ENCODE measurements at places on chromosomes 3 and 15.

- no peak for DNase-seq
Observed at GRCh38 chr3:46296826-46297225, 54.6 kb downstream of the CCR3 start.

GRCh38 chr3:172908771-172909270 lies 158.3 kb downstream of the ECT2 start:
- DNase-seq = no peak

DNA sequence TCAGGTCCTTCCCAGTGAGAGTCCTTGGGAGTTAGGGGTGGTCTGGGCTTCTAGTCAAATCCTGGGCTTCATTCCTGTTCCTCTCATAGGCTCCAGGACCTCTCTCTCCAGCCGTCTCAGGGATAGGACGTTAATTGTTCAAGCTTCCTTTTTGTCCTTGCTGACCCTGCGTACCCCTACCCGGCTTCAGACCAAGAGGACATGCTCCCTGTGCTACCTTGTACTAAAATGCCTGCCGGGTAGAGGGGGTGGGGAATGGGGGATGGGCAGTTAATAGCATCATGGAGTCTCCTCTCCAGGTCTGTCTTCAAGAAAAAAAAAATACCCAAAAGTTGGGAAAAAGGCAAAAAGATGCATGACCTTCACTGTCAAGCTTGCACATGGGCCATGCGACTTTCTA lies 36.5 kb upstream of the GALNT15 start:
- DNase-seq = no peak

GRCh38 chr15:74642734-74643664 lies 27.4 kb downstream of the CLK3 start:
- peak; percentile 29 for DNase-seq

DNA sequence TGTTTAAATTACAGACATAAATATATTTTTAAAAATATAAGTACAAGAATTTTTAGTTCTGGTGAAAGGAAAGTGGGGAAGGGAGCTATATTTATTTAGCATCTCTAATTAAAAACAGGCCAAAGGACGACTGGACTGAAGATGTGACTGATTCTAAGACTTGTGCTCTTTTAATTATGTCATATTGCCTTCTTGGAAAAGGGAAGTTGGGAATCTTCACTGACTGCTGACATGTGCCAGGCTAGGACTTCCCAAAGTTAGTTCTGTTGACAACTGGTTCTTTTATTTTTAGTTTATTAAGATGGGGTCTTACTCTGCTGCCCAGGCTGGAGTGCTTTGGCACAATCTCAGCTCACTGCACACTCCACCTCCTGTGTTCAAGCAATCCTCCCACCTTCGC lies 13.5 kb downstream of the CNOT10 start:
- DNase-seq = no peak

DNA sequence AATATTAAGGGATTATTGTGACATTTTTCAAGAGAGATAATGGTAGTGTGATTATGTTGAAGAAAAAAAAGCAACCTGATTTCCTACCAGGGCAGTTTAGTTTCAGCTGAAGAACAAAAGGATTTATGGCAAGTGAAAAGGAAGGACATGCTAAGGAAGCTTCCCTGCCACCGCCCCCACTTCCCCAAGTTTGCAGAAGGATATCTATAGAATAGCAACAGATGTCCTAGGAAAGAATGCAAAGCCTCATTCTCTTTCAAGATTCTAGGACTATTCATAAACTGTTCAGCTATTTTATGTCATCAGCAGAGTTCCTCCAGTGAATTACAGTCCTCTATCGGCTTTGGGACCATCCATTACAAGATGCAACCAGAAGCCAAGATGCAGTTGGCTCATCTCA lies 160.8 kb downstream of the SATB1 start:
- DNase-seq = no peak

DNA sequence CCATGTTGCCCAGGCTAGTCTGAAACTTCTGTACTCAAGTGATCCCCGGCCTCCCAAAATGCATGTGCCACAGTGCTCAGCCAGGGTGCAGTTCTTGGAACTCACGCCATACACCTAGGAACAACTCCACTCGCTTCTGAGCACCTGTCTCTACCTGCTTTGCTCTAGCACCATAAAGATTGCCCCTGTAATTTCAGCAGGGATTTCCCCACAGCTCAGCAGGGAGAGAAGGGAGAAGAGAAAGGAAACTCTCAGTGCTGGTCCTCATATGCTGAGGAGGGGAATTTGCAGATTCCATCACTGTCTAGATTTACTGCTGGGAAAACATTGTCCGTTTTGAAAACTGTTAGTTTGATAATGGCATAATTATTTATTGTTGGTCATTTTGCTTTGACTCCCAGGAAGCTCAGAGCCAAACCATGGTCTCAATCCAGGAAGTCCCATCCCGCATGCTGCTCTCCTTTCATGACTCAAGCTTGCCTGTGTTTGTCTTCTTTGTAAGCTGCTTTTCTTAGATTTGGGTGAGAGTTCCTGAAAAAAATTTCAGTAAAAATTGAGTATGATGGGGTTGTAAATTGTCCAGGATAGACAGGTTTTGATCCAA lies 24.2 kb downstream of the TRIM71 start:
- no peak for DNase-seq

Data from pulmonary artery endothelial cell (primary cell).